CD8-positive, alpha-beta memory T cell (primary cell): ENCODE measurements at places on chromosomes 11 and 22. TPM values are rescaled to one million over a fixed set of nuclear protein-coding genes. Genes with fewer than 3 reads are reported as not detected.
A peak's percentile ranks its signal among the peaks of the same experiment; 100 is the strongest.

MUC5B gene
- total RNA-seq, result not detected

SOX6 gene
- not detected for total RNA-seq

AMBRA1 gene
- 31.3 TPM for total RNA-seq

MMP26 gene
- not detected for total RNA-seq

SNX19 gene
- 41.2 TPM for total RNA-seq

MMP27 gene
- not detected for total RNA-seq

RHOD gene
- total RNA-seq, result 1.7 TPM

CCDC87 gene
- total RNA-seq, result 0.20 TPM

INPP5J gene
- not detected for total RNA-seq

PRAME gene
- not detected for total RNA-seq

KCNJ1 gene
- not detected for total RNA-seq

SMTNL1 gene
- not detected for total RNA-seq

GRCh38 chr22:33758961-33759360 lies 161.3 kb downstream of the LARGE1 start:
- no peaks in the 10 kb centered on the region for H3K36me3 ChIP-seq
- DNase-seq, result no peak

DNA sequence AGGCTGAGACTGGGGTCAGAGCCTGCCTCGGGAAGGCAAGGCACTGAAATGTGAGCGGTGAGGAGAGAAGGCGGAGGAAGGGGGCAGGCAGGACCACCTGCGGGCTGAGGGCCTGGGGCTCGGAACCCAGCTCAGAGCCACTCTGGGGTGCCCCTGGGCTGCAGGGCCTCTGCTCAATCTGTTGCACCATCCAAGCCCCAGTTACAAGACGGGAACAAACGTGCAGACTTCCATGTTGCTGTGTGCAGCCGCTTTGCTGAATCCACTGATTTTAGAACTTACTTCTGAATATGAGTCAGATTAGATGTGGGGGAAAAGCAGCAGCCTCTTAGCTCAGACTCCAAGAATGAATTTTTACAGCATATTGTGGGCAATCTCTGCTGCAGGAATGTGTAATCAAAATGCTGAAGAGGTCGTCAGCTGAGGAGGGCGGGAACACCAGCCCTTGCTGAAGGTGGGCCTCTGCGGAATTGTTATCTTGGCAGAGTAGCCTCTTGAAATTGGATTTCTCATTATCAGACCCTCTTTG lies 21.6 kb downstream of the PARVG start:
- H3K4me1 ChIP-seq, result no peaks in the 10 kb centered on the region
- peaks cover 24% of the 10 kb centered on the region for H3K36me3 ChIP-seq
- H3K27me3 ChIP-seq, result no peaks in the 10 kb centered on the region
- H3K4me3 ChIP-seq, result no peak overlapping the region
- DNase-seq, result no peak

- no peaks in the 10 kb centered on the region for H3K4me1 ChIP-seq
- H3K4me3 ChIP-seq, result no peak overlapping the region
- no peak for DNase-seq
- no peaks in the 10 kb centered on the region for H3K27me3 ChIP-seq
- H3K27ac ChIP-seq, result no peak overlapping the region
Observed at GRCh38 chr22:49535527-49536125, 292.0 kb downstream of the BRD1 start.

DNA sequence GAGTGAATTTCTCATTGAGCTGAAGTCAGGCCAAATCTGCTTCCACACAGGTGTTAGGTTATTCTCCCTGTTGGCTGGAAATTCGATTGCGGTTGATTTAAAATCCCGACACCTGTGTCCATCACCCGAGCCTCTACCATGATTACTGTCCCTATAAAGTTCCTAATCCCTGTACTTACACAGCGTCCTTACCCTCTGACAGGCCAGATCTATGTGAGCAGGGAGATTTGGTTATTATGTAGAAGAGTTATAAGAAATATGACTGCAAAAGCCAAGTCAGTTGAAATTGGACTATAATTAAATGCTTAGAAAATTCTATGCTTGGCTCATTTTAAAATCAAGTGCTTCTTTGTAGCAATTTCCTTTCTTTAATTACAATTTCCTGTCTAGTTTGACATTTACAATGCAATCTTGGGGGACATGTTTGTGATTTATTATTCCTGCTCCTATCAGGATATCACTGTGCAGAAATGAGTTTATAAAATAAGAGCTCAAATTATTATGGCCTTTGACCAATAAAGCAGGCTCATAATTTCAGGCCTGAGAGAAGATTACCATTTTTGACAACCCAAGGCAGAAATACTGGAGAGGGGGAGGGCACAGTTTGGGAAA lies 32.5 kb upstream of the LMO1 start:
- no peak overlapping the region for H3K27ac ChIP-seq
- H3K36me3 ChIP-seq, result no peaks in the 10 kb centered on the region
- H3K4me1 ChIP-seq, result no peaks in the 10 kb centered on the region
- no peak for DNase-seq
- no peak overlapping the region for H3K4me3 ChIP-seq
- no peaks in the 10 kb centered on the region for H3K27me3 ChIP-seq

- H3K4me1 ChIP-seq, result no peaks in the 10 kb centered on the region
- no peak for DNase-seq
- H3K27me3 ChIP-seq, result no peaks in the 10 kb centered on the region
- H3K36me3 ChIP-seq, result no peaks in the 10 kb centered on the region
Observed at GRCh38 chr22:48393885-48394284, 1433.8 kb downstream of the BRD1 start.

DNA sequence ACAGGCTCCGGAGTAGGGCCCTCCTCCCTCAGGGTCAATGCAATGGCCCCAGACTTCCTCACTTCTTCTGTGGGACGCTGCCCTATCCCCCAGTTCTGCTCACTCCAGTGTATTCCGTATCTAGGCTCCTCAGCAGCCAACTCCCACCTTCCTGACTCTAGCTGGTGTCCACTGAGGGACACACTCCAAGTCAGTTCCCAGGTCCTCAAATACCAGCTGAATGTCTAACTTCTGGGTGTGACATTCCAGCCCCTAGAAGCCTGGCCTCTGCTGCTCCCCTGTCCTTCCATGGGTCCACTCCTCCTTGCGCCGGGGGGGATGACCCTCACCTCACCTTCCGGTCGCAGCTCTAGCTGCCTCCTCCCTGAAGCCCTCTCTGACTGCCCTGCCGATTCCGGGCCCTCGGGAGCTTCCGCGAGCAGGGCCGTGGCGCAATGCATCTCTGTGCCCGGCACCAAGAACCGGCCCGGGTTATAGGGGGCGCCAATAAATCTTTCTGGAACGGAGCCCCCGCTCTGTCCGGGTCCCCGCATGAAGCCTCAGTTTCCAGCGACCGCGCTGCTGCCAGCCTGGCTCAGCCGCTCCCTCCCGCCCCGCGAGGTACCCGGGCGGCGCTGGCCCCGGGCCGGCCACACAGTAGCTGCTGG lies 15.4 kb downstream of the BAD start:
- DNase-seq, result no peak
- H3K27me3 ChIP-seq, result no peaks in the 10 kb centered on the region
- peak overlapping the region; percentile 86 for H3K27ac ChIP-seq
- peak overlapping the region; percentile 96 for H3K4me3 ChIP-seq
- no peaks in the 10 kb centered on the region for H3K36me3 ChIP-seq

- H3K36me3 ChIP-seq, result no peaks in the 10 kb centered on the region
- H3K27me3 ChIP-seq, result no peaks in the 10 kb centered on the region
- no peak overlapping the region for H3K27ac ChIP-seq
Observed at GRCh38 chr11:31959716-31960115, 131.2 kb upstream of the RCN1 start.

- H3K27me3 ChIP-seq, result no peaks in the 10 kb centered on the region
- no peak overlapping the region for H3K4me3 ChIP-seq
- no peaks in the 10 kb centered on the region for H3K36me3 ChIP-seq
- H3K4me1 ChIP-seq, result peaks cover 5% of the 10 kb centered on the region
Observed at GRCh38 chr11:123246749-123247495, 51.9 kb upstream of the CLMP start.

- H3K27me3 ChIP-seq, result peaks cover 16% of the 10 kb centered on the region
- H3K4me1 ChIP-seq, result no peaks in the 10 kb centered on the region
- H3K36me3 ChIP-seq, result no peaks in the 10 kb centered on the region
- no peak overlapping the region for H3K4me3 ChIP-seq
- peak; percentile 57 for DNase-seq
- no peak overlapping the region for H3K27ac ChIP-seq
Observed at GRCh38 chr22:38461414-38462081, 6.3 kb upstream of the KDELR3 start.

DNA sequence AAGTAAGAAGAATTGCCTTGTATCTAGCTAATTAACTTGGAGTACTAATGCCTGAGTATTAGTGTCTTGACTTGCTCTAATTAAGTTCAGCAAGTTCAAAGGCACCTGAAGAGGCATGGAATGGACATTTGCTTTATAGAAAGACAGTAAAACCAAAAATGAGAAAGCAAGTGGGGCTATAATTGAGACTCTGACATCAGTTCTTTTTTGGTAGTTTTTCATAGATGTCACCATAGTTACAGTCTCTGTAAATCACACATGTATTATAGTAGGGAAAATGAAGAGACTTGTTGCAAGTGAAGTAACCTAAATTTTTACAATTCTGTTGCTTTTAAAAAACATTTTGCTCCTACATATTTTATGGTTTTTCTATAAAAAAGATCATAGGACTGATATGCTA lies 178.0 kb downstream of the HIPK3 start:
- no peaks in the 10 kb centered on the region for H3K27me3 ChIP-seq
- no peak overlapping the region for H3K27ac ChIP-seq
- no peaks in the 10 kb centered on the region for H3K36me3 ChIP-seq
- no peak overlapping the region for H3K4me3 ChIP-seq

DNA sequence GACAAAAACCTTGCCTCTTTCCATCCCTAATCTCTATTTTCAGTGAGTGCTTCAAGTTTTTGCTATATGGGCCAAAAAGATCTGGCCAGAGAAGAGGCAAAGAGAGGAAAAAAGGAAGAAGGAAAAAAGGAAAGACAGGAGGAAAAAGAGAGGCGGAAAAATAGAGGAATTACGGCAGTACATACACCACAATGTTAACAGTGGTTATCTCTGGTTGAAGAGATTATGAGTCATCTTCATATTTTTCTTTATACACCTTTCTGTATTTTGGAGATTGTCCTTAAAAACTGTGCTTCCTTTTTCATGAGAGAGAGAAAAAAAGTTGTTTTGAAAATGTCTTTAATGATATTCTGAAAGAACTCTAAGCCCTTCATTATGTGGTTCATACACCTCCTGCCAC lies 133.7 kb downstream of the SBF2 start:
- no peaks in the 10 kb centered on the region for H3K27me3 ChIP-seq
- no peak for DNase-seq
- H3K4me1 ChIP-seq, result no peaks in the 10 kb centered on the region
- no peaks in the 10 kb centered on the region for H3K36me3 ChIP-seq

DNA sequence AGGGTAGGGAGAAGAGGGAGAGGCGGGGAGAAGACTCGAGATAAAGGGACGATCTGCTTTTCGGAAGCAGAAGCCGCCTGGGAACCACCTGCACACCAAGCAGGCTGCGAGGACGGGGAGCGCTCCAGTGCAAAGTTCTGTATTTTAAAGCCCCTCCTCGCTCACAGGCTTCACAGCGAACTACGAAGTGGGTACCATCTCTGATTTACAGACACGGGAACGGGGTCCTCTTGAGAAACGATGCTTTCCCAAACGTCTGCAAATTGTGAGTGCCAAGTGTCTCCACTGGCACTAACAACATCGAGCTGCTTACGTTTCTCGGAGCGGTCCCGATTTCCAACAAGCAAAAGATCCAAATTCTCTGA lies 700 bp upstream of the STX3 start:
- H3K4me1 ChIP-seq, result peaks cover 18% of the 10 kb centered on the region
- peak overlapping the region; percentile 53 for H3K27ac ChIP-seq
- no peak for DNase-seq
- no peaks in the 10 kb centered on the region for H3K27me3 ChIP-seq
- no peaks in the 10 kb centered on the region for H3K36me3 ChIP-seq
- H3K4me3 ChIP-seq, result peak overlapping the region; percentile 76

- no peaks in the 10 kb centered on the region for H3K36me3 ChIP-seq
- no peaks in the 10 kb centered on the region for H3K27me3 ChIP-seq
- H3K4me1 ChIP-seq, result no peaks in the 10 kb centered on the region
- DNase-seq, result no peak
- H3K27ac ChIP-seq, result no peak overlapping the region
- H3K4me3 ChIP-seq, result no peak overlapping the region
Observed at GRCh38 chr11:36713715-36714114, 115.7 kb upstream of the RAG2 start.

- H3K4me1 ChIP-seq, result no peaks in the 10 kb centered on the region
- H3K27me3 ChIP-seq, result no peaks in the 10 kb centered on the region
- no peak overlapping the region for H3K27ac ChIP-seq
Observed at GRCh38 chr11:123493349-123494063, 63.4 kb downstream of the GRAMD1B start.

DNA sequence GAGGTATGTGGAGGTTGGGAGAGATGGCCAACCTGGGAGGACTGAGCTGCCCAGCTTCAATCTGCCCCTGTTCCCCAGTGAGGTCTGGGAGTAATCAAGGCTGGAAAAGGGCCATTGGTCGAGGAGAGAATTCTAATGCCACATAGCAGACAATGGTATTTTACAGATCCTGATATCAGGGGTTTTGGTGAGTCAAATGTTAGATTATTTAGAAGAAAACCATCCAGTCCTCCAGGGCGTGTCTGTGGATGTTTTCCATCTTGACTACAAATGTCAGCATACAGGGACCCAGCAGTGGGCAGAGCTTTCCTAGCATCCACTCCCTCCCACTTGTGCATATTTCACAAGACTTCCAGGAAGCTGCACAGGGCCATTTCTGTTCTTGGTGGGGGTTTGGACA lies 107.9 kb downstream of the SCN3B start:
- no peak overlapping the region for H3K4me3 ChIP-seq
- no peak for DNase-seq
- H3K27me3 ChIP-seq, result no peaks in the 10 kb centered on the region
- no peaks in the 10 kb centered on the region for H3K4me1 ChIP-seq
- no peaks in the 10 kb centered on the region for H3K36me3 ChIP-seq

GRCh38 chr22:33597274-33597985 lies 322.8 kb downstream of the LARGE1 start:
- H3K27me3 ChIP-seq, result no peaks in the 10 kb centered on the region
- DNase-seq, result no peak
- no peak overlapping the region for H3K27ac ChIP-seq

DNA sequence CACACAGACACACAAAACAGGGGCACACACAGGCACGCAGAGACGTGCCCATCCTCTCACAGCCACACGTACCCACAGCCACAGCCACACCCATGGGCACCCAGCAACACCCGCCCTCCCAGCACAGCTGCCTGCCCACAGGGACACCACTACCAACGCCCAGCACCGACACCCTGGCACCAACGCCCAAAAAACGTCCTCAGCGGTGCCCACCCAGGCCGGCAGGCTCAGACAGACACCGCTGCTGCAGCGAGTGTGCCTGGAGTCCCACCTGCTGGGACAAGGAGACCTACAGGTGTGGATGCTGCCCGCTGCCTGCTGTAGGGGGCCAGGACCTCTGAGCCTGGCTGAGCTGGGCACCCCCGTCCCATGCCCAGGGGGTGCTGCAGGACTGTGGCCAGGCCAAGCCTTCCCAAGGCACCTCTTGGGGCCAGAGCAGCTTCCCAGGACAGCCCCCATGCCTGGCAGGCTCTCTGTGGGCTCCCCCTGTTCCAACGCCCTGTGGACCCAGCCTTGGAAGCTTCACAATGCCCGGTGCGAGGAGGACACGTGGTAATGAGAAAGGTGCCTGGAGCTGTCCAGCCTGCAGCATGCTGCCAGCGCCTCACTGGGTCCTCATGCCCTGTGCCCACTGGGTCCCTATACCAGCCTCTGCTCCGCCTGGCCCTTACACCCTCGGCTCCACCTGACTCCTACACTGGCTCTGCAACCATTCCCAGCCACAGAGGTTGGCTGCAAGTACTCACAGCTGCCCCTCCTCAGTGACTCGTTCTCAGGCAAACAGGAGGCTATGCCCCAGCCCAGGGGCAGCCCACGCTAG lies 45.8 kb upstream of the TH start:
- H3K36me3 ChIP-seq, result no peaks in the 10 kb centered on the region
- peaks cover 29% of the 10 kb centered on the region for H3K4me1 ChIP-seq
- no peak overlapping the region for H3K27ac ChIP-seq
